ENCODE measurements at places on chromosomes 16 and 17.
A peak's percentile ranks its signal among the peaks of the same experiment; 100 is the strongest.

DNA sequence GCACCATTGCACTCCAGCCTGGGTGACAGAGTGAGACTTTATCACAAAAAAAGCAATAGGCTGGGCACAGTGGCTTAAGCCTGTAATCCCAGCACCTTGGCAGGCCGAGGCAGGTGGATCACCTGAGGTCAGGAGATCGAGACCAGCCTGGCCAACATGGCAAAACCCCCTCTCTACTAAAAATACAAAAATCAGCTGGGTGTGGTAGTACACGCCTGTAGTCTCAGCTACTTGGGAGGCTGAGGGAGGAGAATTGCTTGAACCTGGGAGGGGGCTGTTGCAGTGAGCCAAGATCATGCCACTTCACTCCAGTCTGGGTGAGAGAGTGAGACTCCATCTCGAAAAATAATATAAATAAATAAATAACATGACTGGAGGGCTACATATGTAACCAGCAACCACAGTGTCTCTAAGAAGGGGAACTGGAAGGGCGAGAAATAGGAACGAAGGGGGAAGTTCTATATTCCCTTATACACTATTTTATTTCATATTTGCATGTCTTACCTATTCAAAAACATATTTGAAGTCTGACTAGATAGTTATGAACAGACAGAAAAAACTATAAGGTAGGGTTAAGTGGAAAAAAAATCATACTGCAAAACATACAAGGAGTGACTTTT lies 25.9 kb downstream of the MYH11 start:
- no peak for DNase-seq

DNA sequence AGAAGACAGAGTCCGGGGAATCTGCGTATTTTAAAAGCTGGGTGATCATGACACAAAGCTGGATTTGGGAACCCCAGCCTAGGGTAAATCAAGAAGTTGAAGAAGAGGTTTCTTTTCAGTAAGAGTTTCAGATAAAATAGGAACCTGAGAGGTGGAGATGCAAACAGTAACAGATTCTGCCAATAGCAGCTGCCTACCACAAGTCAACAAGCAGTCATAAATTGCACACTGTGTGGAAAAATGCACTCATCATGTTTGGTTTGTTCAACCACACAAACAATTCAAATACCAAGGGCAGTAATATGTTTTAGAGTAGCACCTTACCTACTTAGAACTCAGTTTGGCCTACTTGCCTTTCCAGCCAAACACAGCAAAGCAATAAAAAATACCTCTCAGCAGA lies 14.0 kb downstream of the MYO1D start:
- no peak for DNase-seq

- DNase-seq = no peak
Measured at GRCh38 chr17:47998044-47998443, 27.1 kb downstream of the CDK5RAP3 start.

DNA sequence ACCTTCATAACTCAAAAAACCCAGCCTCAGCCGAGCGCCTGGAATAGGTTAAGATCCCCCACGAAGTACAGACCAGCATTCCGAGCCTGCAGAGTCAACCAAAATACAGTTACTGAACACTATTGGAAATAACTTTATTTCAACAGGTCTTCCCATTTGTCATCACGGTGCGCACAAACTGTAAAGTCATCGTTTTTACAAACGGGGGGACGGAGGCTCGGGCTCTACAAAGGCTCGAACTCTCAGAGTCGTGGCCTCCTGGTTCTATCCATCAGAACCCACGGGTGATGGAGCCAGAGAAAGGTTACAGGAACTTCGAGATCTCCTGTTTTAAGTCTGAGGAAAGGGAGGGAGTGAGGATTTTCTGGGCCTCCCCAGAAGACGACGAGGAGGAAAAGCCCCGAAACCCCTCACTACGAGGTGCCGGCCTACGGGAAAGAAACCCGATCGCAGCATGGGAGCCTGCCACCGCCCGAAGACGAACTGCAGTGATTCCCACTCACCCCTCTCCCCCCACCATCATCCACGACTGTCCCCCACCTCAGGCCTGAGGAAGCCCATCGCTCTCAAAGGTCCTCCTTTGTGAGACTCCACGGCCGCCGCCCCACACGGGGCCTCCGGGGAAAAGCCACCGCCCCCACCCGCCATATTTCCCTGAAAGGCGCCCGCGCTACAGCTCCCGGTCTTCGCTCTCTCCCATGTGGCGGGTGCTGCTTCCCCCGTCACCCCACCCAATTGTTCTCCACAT lies 917 bp downstream of the YWHAE start:
- peak; percentile 17 for DNase-seq

GRCh38 chr16:30354423-30355143 lies 525 bp downstream of the CD2BP2 start:
- DNase-seq = no peak

GRCh38 chr16:23342083-23342640 lies 40.1 kb downstream of the SCNN1B start:
- no peak for DNase-seq

- DNase-seq = no peak
Measured at GRCh38 chr17:11330826-11331225, 89.8 kb downstream of the SHISA6 start.

- no peak for DNase-seq
Measured at GRCh38 chr17:20153231-20153630, 144.1 kb downstream of the SPECC1 start.

DNA sequence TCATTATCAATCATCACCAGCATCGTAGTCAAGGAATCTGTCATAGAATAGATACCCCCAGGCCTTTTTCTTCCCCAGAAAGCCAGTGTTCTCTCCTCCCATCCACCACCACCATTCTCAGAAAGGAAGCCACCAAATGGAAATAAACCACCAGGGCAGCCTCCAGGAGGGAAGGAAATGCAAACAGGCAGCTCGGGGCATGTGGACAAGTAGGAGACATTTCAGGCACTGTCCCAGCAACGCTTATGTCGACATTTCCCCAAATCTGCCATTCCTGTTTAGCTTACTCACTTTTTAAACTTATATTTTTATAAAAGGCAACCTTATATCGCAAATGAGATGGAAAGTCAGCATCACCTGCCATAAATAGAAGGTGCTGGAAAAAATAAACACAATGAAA lies 15.8 kb downstream of the EMP2 start:
- DNase-seq = no peak

- DNase-seq = no peak
Measured at GRCh38 chr16:83615141-83615952, 192.4 kb upstream of the HSBP1 start.

GRCh38 chr16:85834741-85835140 lies 35.2 kb downstream of the COX4I1 start:
- no peak for DNase-seq

DNA sequence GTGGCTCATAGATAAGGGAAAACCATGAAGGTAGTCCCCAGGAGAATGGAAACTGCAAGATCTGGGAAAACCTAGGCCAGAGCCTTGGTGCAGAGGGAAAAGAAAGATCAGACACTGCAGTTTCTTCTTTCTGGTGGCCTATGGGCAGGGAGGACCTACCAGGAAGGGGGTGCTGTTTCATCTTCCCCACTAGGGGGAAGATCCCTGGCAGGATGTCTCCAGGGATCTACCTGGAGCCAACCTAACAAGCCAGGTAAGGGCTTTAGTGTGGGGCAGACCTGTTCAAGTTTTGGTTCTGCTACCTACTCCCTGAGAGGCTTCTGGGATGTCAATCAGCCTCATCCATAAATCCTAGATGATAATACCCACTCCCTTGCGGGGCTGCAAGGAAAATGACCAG lies 21.4 kb downstream of the TOM1L2 start:
- no peak for DNase-seq

DNA sequence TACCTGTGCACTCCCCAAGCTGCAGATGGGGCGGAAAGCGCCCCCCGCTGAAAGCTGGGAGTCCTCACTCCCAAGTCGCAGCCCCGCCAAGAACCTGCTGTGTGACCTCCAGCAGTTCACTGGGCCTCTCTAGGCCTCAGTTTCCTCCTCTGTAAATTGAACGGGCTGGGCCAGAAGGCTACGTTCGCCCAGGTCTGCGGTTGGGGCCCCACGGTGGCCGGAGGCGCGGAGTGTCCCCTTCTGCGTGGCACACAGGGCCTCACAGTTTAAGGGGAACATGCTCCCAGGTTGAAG lies 628 bp downstream of the GALK1 start:
- no peak for DNase-seq

DNA sequence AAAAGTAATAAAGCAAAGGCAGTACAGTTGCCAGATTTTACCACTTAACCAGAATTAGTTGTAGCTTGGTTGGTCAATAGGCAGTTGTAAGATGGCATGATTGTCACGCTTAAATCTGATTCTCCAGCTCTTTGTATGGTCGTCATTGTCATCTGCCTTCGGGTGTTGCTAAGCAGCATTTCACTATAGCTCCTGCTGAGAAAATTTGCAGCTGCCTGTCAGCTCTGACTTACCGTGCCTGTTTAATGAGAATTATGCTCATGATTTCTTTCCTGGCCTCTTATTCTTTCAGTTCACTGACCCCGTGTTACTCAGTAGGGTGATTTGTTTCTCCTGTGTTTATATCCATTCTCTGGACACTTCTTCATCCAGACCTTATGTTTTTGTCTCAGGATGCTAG lies 66.7 kb downstream of the TANGO6 start:
- DNase-seq = no peak

DNA sequence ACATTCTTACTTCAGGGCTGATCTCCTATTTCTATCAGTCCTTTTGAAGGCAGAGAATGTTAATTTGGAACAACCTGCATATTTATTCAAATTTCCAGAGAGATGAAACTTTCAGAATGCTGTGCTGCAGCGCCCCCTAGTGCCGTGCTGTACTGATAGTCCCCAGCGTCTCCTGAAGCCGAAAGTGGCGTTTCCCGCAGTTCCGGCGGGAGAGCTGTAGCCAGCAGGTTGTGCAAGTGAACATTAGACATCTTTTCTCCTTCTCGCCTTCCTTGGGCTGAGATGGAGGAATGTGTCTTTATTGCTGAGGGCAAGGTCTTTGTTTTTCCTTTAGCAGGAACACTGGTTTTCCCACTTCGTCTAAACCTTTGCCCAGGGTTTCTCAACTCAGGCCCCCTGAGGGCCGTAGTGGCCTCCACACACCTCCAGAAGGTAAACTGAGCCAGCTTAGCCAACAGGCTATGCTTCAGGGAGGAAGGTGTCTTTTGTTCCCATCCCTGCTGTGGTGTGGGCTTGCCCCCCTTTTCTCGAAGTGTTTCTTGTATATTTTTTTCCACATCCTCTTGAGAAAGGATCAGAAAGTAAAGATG lies 26.4 kb downstream of the USP10 start:
- DNase-seq = peak; percentile 74

GRCh38 chr17:72097144-72097543 lies 23.7 kb upstream of the SOX9 start:
- no peak for DNase-seq

- no peak for DNase-seq
Measured at GRCh38 chr17:42192189-42193126, 1.8 kb downstream of the GHDC start.

DNA sequence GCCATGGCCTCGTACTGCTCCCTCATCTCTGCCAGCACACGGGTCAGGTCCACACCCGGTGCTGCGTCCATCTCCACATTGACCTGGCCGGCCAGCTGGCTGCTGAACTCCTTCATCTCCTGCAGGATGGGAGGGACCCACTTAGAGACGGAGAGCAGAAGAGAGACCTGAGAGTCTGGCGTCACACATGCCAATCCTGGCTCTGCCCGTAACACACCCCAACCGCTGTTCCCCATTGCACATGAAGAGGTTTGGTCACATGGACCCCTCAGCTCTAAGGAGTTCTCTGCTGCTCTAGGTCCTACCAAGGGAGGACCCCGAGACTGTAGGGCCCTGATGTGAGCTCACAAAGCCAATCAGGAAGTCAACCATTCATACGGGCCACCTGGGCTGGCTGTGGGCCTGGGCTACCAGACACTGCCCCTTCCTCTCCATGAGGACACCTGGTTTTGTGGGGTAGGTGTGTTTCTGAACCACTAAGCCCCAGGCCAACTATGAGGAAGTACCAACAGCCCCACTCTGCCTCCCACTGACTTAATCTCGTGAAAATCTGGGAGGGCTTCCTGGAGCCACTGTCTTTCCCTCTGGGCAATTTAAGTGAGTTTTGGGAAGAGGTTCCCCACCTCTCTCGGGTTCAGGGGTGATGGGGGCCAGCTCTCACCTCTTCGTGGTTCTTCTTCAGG lies 2.4 kb downstream of the KRT15 start:
- DNase-seq = no peak

GRCh38 chr16:23317266-23317661 lies 15.2 kb downstream of the SCNN1B start:
- no peak for DNase-seq

Measured in activated CD4-positive, alpha-beta T cell treated with anti-CD3 and anti-CD28 coated beads, Interleukin-2, Interleukin-4, amounts not matched to agents 100 ng/mL and 50 ng/mL, durations not matched to agents 16 hours and 8 hours (primary cell).